ENCODE measurements at places on chromosomes 4 and X.

DNA sequence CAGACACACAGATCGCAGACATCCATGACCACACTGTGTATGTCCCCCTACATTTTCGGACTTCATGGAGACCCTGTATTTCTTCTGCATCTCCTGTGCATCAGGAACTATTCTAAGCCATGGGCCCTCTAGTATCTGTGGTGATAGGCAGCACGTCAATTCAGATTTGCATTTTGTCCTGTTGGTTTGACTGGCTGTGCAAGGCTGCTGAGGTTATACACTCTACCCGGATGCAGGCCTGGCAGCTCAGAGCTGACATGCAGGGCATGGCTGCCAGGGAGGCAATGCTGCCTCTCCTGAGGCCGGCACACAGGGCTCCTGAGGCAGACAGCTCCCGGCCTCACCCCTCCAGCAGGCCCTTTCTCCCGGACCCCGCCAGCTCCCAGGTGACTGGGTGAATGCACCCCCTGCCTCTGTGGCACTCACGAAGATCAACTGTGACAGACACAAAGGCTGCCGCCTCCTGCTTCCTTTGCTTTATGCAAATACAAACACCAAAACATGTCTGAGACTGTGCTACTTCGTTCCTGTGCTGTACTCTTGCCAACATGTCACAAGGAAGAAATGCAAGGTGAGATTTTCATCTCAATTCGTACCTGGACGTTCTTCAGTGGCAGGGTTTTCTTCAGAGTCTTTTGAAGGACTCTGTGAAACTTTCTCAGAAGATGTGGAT, 51.0 kb downstream of the NSG1 start:
- no peak for DNase-seq

DNA sequence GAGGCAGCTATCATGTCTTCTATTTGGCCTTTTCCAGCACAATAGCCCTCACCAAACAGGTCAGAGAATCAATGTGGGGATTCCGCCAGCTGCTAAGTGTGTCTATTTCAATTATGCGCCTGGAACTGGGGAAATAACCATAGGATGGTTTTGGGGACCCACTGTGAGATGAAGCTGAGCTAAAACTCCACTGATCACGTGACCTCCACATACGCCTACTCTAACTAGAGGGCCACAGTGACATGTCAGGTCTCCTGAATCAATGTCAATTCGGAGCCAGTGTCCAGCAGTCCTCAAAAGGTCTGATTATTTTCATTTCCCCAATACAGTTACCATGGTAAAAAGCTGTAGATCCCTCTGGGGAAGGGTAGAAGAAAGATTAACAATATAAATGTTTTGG, 10.2 kb upstream of the BANK1 start:
- DNase-seq: no peak

GRCh38 chr4:88524171-88524570, 595 bp upstream of the PYURF start:
- no peak for DNase-seq

- DNase-seq: no peak
These were observed 74.4 kb upstream of the DDX3X start for GRCh38 chrX:41259516-41259915.

DNA sequence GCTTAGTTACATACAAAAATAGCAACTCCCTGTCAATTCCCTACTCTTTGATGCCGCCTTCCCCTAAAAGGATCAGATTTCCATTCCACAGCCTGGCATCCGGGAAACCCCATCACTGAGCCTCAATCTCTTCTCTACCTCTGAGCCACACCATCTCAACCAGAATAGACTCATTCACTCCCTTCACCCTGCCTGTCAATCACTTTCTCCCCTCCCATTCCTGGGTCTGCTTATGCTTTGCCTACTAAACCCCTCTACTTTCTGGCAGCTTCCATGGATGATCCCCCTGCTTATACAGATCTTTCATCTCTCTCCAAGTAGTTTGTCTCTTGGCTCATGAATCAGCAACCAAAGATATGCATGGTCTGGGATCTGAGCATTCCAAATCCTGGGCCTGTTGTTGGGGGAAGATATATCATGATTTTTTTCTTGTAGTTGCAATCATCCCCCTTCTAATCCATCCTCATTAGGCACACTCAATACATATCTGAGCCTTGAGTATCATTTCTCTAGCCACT, 2.6 kb downstream of the AMER1 start:
- no peak for DNase-seq

- DNase-seq: no peak
These were observed at the start of gene MTNR1A for GRCh38 chr4:186554914-186555827. Gene MTNR1A, minus strand, starts transcription at chr4:186555567. Its CDS starts 202 bp downstream, at chr4:186555365.

GRCh38 chrX:38312436-38312835, 14.9 kb downstream of the RPGR start:
- no peak for DNase-seq
